ENCODE measurements at places on chromosomes 2 and 18.

DNA sequence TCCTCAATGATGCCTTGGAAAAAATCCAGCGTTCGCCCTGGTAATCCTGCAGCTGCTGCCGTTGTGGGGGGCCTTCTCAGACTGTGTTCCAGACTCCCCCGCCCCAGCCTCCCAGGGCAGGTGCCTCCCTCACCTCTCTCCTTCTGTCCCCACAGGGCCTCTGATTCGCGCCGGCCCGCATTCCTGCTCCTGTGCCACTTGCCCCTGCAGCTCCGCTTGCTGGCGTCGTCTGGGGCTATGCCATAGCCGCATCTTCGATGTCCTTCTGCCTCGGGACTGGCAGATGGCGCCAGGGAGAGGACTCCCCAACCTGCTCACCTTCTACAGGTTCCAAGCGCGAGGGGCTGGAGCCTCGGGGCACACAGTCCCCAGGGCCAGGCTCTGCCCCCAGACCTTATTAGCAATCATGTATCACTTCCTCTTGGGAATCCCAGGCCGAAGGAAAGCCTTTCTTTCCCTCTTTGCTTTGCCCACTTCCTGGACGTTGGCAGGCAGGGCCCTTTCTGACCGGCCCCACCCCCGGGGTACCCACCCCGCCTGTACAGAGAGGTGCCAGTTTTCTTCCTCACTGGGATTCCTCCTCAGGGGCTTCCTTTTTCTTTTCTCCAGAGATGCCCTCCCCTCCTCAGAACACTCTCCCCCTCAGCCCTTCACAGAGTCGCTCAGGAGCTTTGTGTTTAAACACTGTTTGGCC lies 4.4 kb downstream of the SPATA3 start:
- no peak for DNase-seq

GRCh38 chr2:197613509-197613987 lies 61.8 kb downstream of the RFTN2 start:
- DNase-seq, result no peak

- DNase-seq, result no peak
Measured at GRCh38 chr2:216242365-216242764, 129.9 kb downstream of the MARCHF4 start.

DNA sequence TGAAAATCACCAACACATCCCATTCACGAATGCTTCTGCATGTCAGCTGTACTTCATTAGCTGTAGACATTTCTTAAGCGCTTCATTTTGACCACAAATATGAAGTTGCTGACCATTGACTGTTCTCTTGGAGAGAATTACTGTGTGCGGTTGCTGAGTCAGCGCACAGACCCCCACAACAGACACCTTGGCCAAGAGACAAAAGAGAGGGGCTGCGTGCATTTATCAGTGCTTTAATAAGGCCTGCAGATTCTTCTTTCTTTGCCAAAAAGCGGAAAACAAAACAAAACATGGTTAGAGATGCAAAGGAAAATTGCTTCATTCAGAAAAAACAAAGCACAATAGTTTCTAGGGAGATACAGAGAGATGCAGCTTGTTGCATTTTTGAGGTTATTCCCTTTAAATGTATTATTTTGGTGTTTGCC lies 174.7 kb downstream of the ACKR3 start:
- DNase-seq, result peak; percentile 92

DNA sequence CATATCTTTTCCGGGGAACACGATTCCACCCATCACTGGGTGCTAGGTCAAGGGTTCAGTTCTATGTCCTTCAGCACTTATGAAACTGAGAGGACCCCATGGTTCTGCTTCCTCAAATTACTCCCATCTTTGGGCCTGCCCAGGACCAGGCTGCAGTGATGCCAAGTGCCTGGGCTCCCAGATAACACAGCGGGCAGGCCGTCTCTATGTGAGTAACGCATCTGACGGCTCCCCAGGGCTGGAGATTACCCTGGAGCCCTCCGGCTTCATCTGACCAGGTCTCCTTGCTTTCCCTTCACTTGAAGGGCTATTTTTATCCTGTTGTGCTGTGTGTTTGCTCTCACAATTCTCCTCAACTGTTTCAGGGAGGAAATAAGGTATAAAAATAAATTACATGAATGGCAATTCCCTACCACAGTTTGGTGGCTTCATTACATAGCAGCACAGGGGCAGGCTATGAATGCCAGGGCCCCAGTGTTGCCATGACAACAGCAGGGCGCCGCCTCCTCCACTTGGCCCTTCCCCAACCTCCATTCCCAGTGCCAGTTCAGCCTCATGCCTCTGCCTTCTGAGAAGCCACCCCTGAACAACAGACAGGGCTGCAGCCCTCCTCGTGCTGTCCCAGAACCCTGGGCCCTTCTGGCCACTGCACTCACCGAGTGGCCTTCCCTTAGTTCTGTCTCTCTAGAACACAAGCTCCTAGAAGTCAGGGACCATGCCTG lies 25.4 kb upstream of the TMEM131 start:
- DNase-seq, result no peak

GRCh38 chr18:8962855-8963635 lies 139.5 kb upstream of the NDUFV2 start:
- DNase-seq, result no peak

- DNase-seq, result no peak
Measured at GRCh38 chr2:1929962-1930361, 185.6 kb upstream of the PXDN start.

GRCh38 chr2:156339865-156340264 lies 7.3 kb upstream of the NR4A2 start:
- no peak for DNase-seq

DNA sequence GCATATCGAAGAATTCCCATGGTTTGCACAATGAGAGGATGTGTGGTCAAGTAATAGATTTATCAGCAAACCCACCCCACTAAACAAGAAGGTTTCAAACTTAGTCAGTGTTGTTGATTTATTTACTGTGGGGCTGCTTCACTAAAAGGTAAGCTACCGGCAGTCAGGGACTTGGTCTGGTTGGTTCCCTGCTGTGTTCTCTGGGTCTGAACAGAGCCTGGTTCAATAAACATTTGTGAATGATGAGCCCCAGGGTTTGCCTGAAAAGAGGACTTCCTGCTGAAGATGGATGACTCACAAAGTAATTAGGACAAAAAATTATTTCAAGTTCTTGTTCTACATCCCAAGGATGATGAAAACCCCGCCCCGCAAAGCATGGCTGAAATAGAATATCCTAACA lies 108.3 kb downstream of the SPP2 start:
- DNase-seq, result no peak

DNA sequence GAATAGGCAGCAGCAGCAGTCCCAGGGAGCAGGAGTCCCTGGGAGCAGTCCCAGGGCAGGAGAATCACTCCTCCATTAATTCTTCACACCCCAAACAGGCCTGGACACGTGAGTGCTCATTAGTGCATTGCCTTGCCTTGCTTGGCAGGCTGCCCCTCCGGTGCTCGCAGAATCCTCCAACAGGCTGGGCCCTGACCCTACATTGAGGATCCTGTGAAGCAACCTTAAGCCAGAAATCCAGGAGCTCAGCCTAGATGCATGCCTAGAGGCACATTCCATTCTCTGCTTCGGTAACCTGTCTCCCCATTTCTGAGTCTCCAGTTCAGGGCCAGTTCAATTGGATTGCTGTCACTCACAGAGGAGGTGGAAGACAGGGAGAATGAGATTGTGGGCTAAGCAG lies 97.4 kb upstream of the LRATD1 start:
- DNase-seq, result no peak

Data from HS-5 (cell line).